ENCODE measurements at places on chromosomes 4 and X.

DNA sequence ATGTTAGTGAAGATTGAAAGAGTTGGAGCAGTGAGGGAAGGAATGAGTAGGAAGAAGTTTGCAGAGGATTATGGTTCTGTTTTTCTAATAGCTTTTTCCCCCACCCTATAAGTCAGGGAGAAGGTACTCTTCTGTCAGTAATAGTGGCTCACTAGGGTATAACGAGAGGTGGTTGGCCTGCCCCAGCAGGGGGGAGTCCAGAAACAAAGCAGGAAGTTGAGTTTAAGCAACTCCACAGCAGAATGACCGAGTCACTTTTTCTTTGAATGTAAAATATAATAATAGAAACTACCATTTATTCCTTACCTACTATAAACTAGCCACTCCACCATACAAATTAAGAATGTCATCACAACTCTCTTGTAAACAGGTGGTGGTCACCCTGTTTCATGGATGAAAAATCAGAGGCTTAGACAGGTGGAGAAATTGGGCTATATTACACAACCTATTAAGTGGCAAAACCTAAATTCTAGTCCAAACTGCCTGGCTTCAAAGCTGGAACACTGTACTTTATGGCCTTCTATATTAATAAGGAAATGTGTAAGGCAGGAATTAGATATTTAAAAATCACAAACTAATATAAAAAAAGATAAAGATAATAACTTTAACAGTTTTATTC is 21.9 kb downstream of the AP1AR start:
- DNase-seq: no peak

DNA sequence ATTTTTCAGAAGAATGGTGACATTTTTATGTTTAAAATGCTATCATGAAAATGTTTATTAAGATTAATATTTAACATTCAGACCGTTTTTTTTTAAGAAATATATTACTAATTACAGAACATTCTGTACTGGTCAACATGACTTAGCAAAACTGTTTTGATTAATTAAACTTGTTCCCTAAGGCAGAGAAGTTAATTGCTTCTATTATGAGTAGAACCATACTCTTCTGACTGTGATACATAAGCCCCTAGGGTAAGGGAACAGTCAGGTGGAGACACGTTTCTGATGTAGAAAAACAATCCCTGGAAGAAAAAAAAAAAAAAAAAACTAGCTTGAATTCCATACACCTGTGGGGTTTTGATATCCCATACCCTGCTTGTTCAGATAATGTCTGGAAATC is 97.4 kb downstream of the GPM6A start:
- no peak for DNase-seq

GRCh38 chr4:105387466-105387865 is 86.4 kb downstream of the PPA2 start:
- DNase-seq: no peak

- no peak for DNase-seq
These were observed 76.1 kb downstream of the ARHGAP6 start for GRCh38 chrX:11589641-11590040.

DNA sequence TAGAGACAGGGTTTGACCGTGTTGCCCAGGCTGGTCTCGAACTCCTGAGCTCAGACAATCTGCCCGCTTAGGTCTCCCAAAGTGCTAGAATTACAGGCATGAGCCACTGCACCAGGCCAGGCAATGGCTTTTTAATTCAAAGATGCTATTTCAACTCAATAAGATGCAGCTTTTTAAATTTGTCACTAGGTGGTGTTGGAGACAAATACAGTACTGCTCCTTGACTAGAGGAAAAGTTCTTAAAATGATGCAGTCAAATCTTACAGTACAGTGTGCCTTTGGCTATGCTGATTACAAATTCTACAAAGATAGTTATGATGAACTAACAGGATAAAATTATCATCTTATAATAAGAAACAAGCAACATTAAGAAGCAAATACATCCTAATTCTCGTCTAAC is 441.1 kb downstream of the KCNIP4 start:
- peak; percentile 1 for DNase-seq

DNA sequence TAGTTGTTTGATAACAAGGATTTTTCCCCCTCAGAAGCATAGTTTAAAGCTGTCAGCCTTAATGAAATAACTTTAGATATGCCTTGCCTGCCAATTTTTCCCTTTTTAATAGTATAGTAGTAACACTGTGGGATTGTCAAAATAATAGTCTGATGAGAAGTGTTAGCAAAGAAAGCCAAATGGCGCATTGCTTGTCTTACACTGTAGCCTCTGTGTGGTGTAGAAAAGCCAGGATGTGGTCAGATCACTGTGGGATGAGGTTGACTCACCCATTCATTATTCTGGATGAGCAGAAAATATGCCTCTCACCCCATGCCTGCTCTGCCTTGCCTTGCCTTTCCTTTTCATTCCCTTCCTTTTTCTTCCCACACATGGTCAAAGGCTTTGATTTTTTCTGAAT is 257.8 kb upstream of the NRK start:
- DNase-seq: no peak

DNA sequence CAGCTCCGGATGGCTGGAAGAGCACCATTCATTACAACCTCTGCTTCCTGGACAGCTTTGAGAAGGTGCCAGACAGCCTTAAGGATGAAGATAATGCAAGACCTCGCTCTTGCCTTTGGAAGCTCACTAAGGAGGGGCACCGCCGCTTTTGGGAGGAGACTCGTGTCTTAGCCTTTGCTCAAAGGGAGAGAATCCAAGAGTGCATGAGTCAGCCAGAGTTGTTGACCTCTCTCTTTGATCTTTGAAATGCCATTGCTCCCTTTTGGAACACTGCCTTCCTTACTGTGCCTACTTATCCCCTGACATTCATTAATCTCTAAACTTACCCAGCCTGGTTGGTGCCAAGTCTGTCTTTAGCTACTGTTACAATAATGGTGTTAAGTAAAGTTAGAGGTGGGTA is 1.2 kb downstream of the FOXR2 start:
- DNase-seq: no peak

- no peak for DNase-seq
These were observed 1.4 kb upstream of the RPS6KA3 start for GRCh38 chrX:20267931-20268701.

DNA sequence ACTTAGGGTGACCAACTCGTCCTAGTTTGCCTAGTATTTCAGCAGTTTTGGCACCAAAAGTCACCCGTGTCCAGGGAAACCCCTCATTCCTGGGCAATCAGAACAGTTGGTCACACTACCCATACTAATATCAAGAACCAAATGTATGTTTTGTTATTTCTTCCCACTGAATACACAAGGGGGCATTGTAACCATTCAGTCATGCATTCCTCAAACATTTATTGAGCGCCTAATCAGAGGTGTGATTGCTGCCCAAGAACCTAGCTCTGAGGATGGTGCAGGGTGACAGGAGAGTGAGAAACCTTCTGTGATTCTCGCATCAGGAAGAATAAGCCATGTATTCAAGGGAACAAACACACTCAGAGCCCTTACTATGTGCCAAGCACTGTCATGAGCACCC is 69.8 kb upstream of the RAI2 start:
- no peak for DNase-seq

DNA sequence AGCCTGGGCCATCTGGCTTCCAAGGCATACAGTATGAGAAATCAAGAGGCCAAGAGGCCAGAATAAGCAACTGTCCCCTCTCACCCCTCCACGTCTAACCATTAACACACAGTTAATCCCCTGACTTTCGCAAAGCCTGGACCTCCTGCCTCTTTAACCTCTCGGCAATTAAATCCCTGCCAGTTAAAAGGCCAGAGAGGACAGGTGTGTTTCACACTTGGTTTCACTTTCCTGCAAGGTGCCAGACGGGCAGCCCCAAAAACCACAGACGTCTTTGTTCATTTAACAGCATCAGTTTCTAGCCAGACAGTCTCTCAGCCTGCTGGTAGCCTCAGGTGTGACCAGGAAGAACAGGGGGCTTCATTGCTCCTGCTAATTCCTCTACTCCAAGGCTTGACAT is 91.1 kb upstream of the KIT start:
- DNase-seq: no peak
